Activated naive CD8-positive, alpha-beta T cell treated with anti-CD3 and anti-CD28 coated beads for 36 hours (primary cell): ENCODE measurements at places on chromosomes 11 and 22.

DNA sequence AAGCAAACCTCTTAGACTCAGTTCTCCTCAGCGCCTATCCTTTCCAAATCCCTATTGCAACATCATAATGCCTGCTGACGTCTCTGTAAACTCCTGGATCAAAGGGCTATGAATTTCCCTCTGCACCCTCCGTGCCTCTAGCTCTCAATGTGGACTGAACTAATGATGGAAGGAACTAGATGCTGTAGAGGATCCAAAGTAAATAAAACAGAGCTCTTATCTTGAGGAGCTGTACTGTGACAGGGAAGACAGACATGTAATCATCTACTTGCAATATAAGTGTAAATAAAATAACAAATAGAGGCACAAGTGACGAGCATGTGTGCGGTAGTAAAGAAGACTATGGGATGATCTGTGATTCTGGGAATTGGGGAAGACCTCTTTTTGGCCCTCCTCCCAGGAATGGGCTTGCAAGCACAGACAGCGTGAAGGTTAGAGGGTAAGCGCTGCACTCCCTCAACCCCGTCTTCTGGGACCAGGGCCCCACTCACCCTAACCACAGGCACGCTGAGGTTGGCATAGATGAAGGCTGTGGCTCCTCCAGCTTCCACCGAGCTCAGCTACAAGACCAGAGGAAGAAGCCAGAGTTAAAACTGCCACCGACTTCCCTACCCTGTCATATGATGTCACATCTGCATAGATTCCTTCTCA, 42.2 kb downstream of the P4HA3 start:
- DNase-seq = peak; percentile 19

DNA sequence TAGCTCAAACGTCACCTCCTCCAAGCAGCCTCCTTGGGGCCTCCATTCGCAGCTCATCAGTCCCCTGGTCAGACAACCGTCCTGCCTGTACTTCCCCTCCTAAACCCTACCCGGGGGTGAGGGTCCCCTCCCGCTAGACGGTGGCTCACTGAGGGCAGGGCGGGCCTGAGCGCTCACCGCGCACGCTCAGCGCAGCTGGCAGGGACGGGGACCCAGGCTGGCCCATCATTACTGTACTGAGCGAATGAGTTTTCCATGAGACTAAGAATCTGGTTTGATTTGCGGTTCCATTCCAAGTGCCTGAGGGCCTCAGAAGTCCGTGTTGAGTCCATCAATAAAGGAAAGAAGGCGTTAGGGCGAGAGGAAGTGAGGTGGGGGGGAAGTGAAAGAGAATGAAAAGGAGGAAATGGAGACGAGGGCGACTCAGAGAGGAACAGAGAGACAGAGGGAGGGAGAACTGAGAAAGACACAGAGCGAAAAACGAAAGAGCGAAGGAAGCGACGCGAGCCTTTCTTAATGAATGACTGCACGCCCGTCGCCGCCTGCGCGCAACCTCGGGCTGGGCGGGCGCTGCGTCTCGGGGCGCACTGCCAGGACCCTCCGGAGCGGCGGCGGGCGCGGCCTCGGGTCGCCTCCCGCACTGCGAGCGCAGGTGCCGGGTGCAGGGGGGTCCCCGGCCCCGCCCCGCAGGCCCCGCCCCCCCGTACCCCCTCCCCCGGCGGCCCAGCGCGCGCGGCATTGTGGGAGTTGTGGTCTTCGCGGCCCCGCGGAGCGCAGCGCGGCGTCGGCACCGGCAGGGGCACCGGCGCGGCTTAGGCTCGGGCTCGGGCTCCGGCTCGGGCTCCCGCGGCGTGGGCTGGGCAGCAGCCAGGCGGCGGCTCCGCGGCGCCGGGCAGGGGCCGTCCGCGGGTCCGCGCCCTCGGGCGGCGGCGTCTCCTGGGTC, at the start of gene ASPHD2:
Gene ASPHD2 (plus strand): TSS at position 746 of the 943 bp plus-strand sequence. CDS start 4,356 bp downstream, outside the sequence.
- DNase-seq = peak; percentile 93

DNA sequence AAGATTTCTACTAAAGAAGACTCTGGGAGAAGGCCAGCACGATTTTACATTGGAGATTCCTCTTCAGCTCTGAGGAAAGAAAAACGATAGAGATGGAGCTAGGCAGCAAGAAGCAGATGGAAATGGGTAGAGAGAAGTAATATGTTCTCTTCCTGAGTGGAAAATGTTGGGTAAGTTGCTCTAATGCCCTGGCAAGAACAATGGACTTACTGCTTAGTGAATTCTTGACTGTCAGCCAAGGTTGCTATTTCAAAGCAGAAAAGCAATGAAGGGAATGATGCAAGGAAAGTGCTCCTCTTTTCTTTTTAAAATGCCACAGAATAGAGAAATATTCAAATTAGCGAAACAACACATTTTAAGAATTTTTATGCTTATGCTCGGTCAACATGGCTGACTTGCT, 38.4 kb upstream of the CWF19L2 start:
- DNase-seq = no peak

DNA sequence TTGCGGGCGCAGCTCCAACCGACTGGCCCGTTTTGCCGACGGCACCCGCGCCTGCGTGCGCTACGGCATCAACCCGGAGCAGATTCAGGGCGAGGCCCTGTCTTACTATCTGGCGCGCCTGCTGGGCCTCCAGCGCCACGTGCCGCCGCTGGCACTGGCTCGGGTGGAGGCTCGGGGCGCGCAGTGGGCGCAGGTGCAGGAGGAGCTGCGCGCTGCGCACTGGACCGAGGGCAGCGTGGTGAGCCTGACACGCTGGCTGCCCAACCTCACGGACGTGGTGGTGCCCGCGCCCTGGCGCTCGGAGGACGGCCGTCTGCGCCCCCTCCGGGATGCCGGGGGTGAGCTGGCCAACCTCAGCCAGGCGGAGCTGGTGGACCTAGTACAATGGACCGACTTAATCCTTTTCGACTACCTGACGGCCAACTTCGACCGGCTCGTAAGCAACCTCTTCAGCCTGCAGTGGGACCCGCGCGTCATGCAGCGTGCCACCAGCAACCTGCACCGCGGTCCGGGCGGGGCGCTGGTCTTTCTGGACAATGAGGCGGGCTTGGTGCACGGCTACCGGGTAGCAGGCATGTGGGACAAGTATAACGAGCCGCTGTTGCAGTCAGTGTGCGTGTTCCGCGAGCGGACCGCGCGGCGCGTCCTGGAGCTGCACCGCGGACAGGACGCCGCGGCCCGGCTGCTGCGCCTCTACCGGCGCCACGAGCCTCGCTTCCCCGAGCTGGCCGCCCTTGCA, 1.0 kb downstream of the FJX1 start:
- peak; percentile 22 for DNase-seq

GRCh38 chr11:35387111-35387982, 32.0 kb downstream of the SLC1A2 start:
- no peak for DNase-seq

- DNase-seq = no peak
Observed at GRCh38 chr11:75801362-75802020, 13.5 kb upstream of the UVRAG start.

DNA sequence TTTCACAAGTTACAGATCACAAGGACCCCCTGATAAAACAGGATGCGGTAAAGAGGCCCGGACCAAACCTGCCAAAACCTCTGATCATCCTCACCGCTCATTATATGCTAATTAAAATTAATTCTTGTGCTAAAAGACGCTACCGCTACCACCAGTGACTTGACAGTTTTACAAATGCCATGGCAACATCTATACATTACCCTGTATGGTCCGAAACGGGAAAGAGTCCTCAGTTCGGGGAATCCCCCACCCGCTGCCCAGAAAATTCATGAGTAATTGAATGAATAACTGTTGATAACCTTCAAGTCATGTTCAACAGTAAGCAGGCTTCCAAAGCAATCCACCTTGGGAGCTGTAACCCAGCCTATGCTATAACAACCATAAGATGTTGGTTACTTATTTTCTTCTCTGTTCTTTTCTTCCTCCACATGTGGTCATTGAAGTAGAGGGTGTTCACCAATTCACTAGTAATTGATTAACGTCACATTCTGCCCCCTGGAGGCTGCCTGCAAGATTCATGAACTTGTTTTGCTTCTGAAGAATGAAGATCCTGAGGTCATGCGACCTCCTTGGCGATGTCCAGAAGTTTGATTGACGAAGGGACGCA, 20.6 kb downstream of the APOBEC3H start:
- peak; percentile 79 for DNase-seq

GRCh38 chr11:44404301-44404700, 94.4 kb upstream of the ALX4 start:
- DNase-seq = no peak

GRCh38 chr11:9330387-9331384, 16.3 kb upstream of the TMEM41B start:
- DNase-seq = no peak

DNA sequence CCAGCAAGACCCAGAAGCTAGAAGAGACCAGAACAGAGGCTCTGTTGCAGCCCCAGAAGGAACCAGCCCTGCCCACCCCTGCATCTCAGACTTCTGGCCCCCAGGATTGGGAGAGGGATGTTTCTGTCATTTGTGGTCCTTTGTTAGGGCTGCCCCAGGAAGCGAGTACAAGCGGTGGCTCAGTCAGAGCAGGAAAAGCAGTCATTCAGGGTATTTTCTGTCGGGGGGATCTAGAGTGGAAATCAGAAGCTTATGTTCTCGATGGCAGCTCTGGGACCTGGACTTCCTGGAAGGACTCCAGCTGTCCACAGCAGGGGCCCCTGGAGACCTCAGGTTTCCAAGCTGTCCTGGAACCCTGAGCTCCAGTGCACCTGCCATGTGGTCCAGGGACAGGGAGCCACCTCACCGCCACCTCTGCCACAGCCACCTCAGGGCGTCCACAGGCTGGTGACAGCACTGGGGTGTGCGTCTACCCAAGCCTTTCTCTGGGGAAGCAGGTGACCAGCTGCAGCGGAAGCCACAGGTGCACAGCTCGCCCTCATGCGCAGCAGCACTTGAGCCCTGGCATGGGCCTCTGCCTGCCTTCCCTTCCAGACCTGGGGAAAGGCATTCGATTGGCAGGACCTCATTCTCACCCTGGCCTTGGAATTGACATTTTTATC, 2.6 kb downstream of the KRTAP5-5 start:
- no peak for DNase-seq

GRCh38 chr11:9821008-9821752, 157.3 kb downstream of the SWAP70 start:
- no peak for DNase-seq

GRCh38 chr22:34993548-34993947, 72.4 kb upstream of the ISX start:
- DNase-seq = no peak

DNA sequence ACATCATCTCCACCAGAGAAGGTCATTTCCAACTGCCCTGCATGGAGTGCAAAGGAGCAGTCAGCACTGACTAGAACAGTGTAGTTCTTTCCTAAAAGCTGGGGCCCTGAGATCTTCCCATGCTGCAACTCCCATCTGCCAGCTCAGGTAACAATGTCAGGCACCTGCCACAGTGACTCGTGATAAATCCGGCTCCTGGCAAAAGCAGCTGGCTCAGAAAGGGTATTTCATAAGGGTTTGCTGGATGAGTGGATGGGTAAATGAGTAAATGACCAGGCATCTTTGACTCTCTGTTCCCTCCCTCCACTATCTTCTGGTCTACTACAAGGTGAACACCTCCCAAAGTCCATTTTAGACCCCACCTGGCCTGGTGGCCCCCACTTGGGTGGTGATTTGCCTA, 403.6 kb downstream of the NXPE2 start:
- no peak for DNase-seq

GRCh38 chr11:12792590-12792989, 118.4 kb downstream of the TEAD1 start:
- DNase-seq = no peak

- no peak for DNase-seq
Observed at GRCh38 chr22:46230262-46230901, 19.7 kb downstream of the CDPF1 start.

- DNase-seq = no peak
Observed at GRCh38 chr11:80748207-80748925, 1307.5 kb upstream of the TENM4 start.

DNA sequence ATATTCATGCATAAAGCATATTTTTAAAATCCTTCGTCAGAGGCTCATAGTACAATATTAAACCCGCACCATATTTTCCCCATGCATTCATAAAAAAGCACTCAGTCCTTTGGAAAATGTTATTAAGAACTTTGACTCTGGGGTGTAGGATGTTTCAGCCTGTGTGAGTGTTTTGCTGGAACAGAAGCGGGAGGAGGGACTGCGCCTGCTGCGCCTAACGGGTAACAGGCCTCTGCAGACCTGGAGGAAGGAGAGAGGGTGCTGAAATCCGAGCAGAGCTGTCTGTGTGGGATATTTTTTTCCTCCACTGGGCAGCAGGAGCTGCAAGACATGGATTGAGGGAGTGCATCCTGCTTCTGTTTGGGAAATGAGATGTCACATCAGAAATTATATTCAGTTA, 483.0 kb downstream of the BRD1 start:
- DNase-seq = no peak

GRCh38 chr11:67468056-67468455, 995 bp downstream of the TMEM134 start:
- peak; percentile 43 for DNase-seq

DNA sequence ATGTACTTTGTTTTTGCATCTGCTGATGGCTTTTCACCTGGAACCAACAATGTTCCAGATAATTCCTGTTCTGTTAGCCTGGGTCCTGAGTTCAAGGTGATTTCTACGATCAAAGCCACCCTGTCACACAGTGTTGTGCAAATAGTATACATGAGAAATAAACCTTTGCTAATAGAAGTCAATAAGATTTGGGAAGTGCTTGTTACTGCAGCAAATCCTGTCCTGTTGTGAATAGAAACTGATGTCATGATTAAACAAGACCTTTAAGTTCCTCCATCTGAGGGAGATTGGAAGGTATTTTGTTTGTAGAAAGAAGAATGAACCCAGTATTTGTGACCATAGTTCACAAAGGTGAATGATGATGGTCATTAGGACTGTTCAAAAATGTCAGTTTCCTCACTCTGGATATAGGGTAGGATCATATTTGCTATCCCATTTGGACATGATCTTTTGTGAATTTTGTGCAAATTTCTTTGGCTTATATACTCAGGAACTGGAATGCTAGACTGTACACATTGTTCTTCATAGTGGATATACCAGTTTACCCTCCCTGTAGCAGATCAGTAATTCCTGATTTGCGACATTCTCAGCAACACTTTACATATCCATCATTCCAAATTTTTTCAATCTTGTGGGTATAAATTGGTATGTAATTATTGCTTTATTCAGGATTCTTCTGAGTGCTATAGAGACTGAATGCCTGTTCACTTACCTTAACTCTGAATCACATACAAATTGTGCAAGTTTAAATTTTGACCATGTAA, 428.5 kb downstream of the METTL15 start:
- no peak for DNase-seq

- DNase-seq = no peak
Observed at GRCh38 chr22:42957544-42957943, 57.4 kb downstream of the PACSIN2 start.

DNA sequence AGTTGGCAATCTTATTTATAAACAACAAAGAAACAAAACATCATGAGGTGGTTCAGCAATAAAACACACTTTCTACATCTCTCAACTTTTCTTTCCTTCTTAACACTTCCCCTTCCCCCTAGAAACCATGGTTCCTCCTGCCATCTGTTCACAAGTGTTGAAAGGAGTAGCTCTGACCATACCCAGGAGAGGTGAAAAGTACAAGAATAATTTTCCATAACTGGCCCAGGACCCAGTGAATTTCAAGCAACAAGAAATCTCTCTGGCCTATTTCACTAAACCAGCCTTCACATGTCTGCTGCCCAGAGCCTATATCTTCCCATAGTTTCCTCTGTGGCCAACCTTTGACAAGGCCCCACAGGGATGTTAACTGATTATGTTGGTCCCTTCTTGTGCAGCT, 98.2 kb upstream of the CEP126 start:
- DNase-seq = no peak
